ENCODE measurements at places on chromosomes 2 and 18.
A peak's percentile ranks its signal among the peaks of the same experiment; 100 is the strongest.

- no peaks in the 10 kb centered on the region for H3K27me3 ChIP-seq
- no peaks in the 10 kb centered on the region for H3K36me3 ChIP-seq
- H3K4me3 ChIP-seq, result no peak overlapping the region
- H3K4me1 ChIP-seq, result peaks cover 27% of the 10 kb centered on the region
- no peak overlapping the region for H3K27ac ChIP-seq
Observed at GRCh38 chr2:232281858-232282507, 96.6 kb upstream of the ALPP start.

GRCh38 chr2:186913870-186914269 is 64.9 kb upstream of the ZSWIM2 start:
- H3K4me3 ChIP-seq, result no peak overlapping the region
- no peak for DNase-seq
- H3K27ac ChIP-seq, result no peak overlapping the region
- no peaks in the 10 kb centered on the region for H3K27me3 ChIP-seq
- H3K36me3 ChIP-seq, result no peaks in the 10 kb centered on the region

DNA sequence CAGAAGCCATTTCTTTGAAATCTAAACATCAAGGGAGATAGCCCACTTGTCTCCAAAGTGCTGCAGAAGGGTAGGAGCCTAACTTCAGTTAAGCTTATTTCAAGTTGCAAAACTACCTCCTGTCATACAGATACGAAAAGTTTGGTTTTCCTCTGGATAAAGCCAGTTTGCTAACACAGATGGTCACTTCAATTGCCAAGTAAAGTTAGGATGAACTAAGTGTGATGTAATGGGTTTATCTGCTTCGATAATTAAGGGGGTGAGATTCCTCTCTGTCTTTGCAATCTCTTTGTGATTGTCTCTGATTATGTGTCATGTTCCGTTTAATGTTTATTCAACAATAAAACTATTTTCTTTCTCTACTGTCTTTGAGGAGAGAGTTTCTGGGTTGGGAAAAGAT is 156.4 kb downstream of the SLC39A10 start:
- DNase-seq, result no peak
- no peaks in the 10 kb centered on the region for H3K27me3 ChIP-seq
- H3K27ac ChIP-seq, result no peak overlapping the region
- H3K36me3 ChIP-seq, result no peaks in the 10 kb centered on the region

DNA sequence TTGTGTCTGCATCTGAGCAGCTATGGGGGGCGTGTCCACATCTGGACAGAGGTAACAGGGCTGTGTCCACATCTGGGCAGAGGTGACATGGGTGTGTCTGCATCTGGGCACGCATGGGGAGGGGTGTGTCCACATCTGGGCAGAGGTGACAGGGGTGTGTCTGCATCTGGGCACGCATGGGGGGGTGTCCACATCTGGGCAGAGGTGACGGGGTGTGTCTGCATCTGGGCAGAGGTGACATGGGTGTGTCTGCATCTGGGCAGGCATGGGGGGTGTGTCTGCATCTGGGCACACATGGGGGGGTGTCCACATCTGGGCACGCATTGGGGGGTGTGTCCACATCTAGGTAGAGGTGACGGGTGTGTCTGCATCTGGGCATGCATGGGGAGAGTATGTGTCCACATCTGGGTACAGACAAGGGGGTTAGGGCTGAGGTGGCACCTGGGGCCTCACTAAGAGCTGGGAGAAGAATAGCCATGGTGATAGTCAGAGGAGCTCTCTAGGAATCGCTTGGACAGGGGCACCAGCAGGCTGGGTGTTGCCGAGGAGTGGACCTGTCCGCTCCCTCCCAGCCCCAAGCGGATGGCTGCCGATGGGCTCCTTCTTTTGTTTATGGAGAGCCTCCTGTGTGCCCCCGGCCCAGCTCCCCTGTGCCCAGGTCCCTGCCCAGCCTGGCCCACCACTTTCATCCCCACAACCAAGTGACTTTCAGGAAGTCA is 177.8 kb downstream of the EIPR1 start:
- peaks cover 27% of the 10 kb centered on the region for H3K36me3 ChIP-seq
- H3K27me3 ChIP-seq, result no peaks in the 10 kb centered on the region
- DNase-seq, result no peak
- no peaks in the 10 kb centered on the region for H3K4me1 ChIP-seq

GRCh38 chr2:196244966-196245365 is 73.6 kb upstream of the STK17B start:
- DNase-seq, result no peak
- H3K27me3 ChIP-seq, result no peaks in the 10 kb centered on the region
- H3K36me3 ChIP-seq, result no peaks in the 10 kb centered on the region
- no peak overlapping the region for H3K27ac ChIP-seq
- H3K4me3 ChIP-seq, result no peak overlapping the region

GRCh38 chr2:231058761-231059550 is 2.3 kb downstream of the PSMD1 start:
- peaks cover 15% of the 10 kb centered on the region for H3K4me1 ChIP-seq
- H3K27me3 ChIP-seq, result no peaks in the 10 kb centered on the region
- no peak overlapping the region for H3K27ac ChIP-seq

DNA sequence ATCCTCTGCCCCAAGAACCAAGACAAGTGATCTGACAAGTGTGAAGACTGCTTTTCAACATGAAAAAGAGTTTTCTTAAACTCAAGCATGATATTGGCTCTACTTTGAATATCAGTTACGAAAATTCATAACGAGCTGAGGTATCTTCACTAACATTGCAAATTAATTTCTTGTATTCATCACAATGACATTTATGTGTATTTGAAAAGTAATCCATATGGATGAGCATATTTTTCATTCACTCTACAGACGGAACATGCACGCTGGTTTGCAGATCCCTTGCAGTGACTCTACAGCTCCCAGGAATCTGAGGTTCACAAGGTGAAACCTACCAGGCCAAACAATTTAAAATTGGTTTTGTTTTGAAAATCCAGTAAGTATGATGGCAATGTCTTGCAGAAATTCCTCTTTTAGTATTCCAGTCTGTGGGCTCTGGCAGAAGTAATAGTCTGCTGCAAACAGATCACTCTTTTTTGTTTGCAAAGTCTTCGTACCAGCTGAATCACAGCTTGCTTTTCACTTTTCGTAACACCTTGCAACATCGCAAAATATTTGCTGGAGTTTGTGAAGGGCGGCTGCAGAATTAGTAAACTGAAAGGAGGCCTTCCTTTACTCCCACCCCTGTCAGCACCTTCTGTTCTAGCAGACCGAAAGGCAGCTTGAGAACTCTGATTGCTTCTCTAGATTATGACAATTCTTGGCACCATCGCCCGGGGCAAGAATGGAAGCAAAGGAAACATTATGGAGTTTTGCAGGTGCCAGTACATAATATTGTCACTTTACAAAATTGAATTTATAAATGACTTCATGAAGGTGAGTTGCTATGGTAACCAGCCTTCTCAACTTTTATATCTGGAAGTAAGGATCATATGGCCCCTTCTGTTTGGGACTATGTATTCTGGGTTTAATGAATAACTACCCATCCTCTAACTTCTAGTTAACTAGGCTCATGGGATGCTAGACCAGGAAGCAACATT is 168.7 kb downstream of the TMEM247 start:
- no peaks in the 10 kb centered on the region for H3K4me1 ChIP-seq
- DNase-seq, result no peak
- no peaks in the 10 kb centered on the region for H3K36me3 ChIP-seq
- H3K27me3 ChIP-seq, result no peaks in the 10 kb centered on the region

DNA sequence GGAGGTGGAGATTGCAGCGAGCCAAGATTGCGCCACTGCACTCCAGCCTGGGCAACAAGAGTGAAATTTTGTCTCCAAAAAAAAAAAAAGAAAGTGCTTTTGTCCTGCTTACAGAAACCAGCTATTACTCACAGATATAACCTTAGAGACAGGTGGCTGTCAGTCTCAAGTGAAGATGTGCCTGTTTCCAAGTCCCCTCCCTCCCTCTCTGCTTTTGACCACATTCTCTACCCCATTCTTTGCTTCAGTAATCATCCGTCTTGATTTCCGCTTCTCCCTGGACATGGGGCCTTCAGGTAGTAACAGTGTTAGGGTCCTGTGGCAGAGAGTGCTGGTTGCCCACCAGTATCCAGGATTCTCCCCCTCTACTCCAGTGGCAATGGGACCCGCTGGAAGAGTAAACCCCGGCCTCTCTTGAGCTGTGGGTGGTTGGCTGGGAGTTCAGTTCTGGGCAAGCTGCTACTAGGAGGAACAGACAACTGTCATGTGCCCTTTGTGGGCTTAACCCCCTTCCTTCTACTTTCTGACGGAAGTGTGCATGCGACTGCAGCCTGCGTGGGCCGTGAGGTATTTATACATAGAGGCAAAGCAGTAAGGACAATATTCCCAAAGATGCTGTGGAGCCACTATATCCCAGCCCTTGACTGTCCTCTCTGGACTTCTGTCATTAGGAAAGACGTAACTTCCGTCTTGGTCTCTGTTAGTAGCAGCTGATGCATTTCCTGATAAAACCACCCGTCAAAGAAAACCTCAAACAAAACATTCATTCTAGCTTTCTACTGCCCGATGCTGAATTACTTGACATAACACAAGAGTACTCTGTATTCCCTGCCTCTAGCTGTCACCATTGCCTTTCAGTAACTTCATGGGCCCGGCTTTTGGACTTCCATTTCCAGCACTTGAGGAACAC is 17.8 kb downstream of the PDCL3 start:
- peak overlapping the region; percentile 91 for H3K27ac ChIP-seq
- H3K4me3 ChIP-seq, result peak overlapping the region; percentile 45
- DNase-seq, result peak; percentile 77
- peaks cover 6% of the 10 kb centered on the region for H3K36me3 ChIP-seq
- H3K27me3 ChIP-seq, result no peaks in the 10 kb centered on the region

GRCh38 chr2:113370478-113371091 is 66.9 kb upstream of the ZNG1B start:
- H3K4me3 ChIP-seq, result no peak overlapping the region
- no peaks in the 10 kb centered on the region for H3K4me1 ChIP-seq
- H3K36me3 ChIP-seq, result no peaks in the 10 kb centered on the region
- no peaks in the 10 kb centered on the region for H3K27me3 ChIP-seq

- H3K27ac ChIP-seq, result no peak overlapping the region
- no peak for DNase-seq
- no peaks in the 10 kb centered on the region for H3K36me3 ChIP-seq
- H3K27me3 ChIP-seq, result no peaks in the 10 kb centered on the region
Observed at GRCh38 chr2:195769975-195770374, 112.9 kb downstream of the SLC39A10 start.

DNA sequence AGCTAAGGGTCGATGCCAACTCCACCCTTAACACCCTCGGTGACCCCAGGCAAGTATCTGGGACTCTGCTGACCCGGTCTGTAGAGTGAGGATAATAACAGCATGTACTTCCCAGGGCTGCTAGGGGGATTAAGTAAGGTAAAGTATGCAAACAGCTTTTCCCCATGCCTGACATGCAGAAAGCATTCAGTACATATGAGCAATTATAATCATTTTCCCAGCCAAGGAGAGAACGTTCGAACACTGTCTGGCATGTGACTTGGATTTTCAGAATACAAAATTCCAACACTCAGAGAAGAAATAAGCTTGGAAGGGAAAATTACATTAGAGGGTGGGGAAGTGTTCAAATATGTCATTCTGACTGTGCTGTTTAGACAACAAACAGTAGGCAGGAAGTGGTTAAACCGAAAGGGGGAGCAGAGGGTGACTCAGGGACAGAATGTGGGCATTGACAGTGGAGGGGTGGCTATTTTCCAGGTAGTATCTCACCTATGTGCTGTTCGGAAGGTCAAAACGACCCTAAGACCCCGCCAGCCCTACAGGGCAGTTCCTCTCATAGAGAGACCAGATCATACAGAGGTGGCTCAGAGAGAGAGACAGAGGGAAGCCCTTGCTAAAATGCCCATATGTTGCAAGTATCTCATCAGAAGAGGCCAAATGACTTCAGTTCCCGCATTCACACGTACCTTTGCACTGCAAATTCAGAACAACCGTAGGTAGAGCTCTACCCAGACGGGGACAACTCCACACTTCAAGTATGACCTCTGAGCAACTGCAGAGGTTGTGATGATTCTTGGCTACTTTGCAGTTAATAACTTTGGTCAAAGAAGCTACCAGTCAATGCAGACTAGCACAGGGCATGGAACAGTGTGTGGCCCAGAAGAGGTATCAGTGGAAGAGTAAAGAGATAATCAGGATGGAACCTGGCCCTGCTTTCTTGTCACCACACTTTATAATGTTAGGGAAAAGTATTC is 14.8 kb downstream of the ASPRV1 start:
- DNase-seq, result peak; percentile 51
- no peaks in the 10 kb centered on the region for H3K27me3 ChIP-seq
- no peak overlapping the region for H3K4me3 ChIP-seq
- peaks cover 16% of the 10 kb centered on the region for H3K4me1 ChIP-seq
- no peak overlapping the region for H3K27ac ChIP-seq

- H3K27ac ChIP-seq, result no peak overlapping the region
- no peaks in the 10 kb centered on the region for H3K36me3 ChIP-seq
- H3K27me3 ChIP-seq, result peaks cover 4% of the 10 kb centered on the region
- no peaks in the 10 kb centered on the region for H3K4me1 ChIP-seq
Observed at GRCh38 chr2:180938451-180938850, 42.0 kb upstream of the UBE2E3 start.

DNA sequence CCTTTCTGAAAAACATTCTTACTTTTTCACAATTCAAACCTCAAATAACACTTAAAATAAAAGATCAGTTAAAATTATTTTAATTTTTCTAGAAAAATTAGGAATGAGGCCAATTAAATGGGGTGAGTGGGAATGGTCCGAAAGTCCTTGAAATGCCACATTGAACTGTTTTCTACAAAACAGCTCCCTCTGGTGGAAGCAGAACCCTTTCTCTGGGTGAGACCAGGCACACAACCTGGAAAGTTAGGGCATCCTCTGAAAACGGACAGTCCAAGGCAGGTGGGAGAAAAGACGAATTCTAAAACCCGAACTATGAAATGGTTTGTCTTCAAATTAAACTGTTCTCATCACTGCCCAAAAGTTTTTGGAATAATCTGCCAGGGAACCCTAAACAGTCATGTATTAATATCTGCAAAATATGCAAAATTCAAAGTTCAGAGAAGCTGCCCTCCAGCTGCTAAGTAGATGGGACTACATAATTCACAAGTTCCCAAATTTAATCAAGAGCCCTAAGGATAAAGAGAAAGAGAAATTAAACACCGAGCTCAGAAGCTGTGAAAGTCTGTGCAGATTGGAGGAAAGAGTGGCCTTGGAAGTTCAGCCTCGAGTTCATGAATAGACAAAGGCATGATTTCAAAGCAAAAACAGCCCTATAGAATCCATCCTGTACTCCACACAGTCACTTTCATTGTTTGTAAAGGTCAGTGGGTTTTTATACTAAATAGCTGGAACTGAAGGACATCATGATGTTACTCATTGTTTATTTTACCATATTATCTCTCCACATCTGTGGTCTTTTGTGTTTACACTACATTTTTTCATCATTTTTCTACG is 108.3 kb downstream of the PIEZO2 start:
- H3K4me1 ChIP-seq, result no peaks in the 10 kb centered on the region
- peak; percentile 5 for DNase-seq
- no peaks in the 10 kb centered on the region for H3K27me3 ChIP-seq
